ENCODE measurements at places on chromosomes 3 and 15. TPM values are rescaled to one million over a fixed set of nuclear protein-coding genes. Genes with fewer than 3 reads are reported as not detected.
A peak's percentile ranks its signal among the peaks of the same experiment; 100 is the strongest.

Gene PLA2G4D
- not detected for total RNA-seq

Gene DNAH12
- not detected for total RNA-seq

Gene SLC28A1
- total RNA-seq, result not detected

- H3K27me3 ChIP-seq, result peaks cover 14% of the 10 kb centered on the region
- H3K36me3 ChIP-seq, result no peaks in the 10 kb centered on the region
- no peak overlapping the region for H3K4me3 ChIP-seq
- H3K4me1 ChIP-seq, result peaks cover 26% of the 10 kb centered on the region
These were observed 79.4 kb downstream of the POLR2M start for GRCh38 chr15:57785959-57786358.

DNA sequence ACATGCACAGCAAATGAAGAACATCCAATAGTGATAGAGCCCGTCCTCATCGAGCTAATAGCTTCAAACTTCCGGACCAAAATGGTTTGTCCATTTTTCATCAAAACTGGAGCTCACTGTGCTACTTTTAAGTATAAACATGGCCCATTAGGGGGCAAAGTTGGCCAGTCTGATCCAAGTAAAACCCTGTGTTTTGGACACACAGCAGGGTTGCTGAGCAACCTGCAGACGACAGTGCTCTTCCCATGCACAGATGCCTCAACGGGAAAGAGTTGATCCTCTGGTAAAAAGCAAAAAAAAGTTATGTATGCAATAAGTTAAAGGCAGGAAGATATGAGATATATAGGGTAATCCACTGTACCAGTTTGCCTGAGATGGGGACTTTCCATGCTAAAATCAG, 244.0 kb upstream of the THBS1 start:
- H3K36me3 ChIP-seq, result no peaks in the 10 kb centered on the region
- H3K27ac ChIP-seq, result no peak overlapping the region
- no peak for DNase-seq
- H3K4me3 ChIP-seq, result no peak overlapping the region

DNA sequence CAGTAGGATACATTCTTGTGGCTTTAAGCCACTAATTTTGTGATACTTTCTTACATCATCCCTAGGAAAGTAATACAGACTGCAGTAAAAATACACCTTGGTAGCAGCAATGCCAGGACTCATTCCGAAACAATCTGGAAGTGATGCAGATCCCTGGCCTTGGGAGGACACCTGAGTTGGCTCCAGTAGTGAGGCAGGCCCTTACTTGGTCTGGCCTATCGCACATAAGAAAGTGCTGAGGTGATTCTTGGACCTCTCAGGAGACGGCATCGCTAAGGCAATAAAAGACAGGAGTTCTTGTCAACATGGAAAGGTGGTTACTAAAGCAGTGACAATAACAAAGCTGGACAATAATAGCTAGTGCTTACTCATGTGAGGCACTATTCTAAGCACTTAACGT, 126.5 kb downstream of the SUCNR1 start:
- H3K4me1 ChIP-seq, result no peaks in the 10 kb centered on the region
- H3K4me3 ChIP-seq, result no peak overlapping the region
- no peaks in the 10 kb centered on the region for H3K36me3 ChIP-seq
- no peak for DNase-seq
- H3K27ac ChIP-seq, result no peak overlapping the region

- no peak overlapping the region for H3K27ac ChIP-seq
- no peaks in the 10 kb centered on the region for H3K27me3 ChIP-seq
- DNase-seq, result no peak
- no peaks in the 10 kb centered on the region for H3K36me3 ChIP-seq
These were observed 126.4 kb downstream of the RPLP1 start for GRCh38 chr15:69578787-69579583.

DNA sequence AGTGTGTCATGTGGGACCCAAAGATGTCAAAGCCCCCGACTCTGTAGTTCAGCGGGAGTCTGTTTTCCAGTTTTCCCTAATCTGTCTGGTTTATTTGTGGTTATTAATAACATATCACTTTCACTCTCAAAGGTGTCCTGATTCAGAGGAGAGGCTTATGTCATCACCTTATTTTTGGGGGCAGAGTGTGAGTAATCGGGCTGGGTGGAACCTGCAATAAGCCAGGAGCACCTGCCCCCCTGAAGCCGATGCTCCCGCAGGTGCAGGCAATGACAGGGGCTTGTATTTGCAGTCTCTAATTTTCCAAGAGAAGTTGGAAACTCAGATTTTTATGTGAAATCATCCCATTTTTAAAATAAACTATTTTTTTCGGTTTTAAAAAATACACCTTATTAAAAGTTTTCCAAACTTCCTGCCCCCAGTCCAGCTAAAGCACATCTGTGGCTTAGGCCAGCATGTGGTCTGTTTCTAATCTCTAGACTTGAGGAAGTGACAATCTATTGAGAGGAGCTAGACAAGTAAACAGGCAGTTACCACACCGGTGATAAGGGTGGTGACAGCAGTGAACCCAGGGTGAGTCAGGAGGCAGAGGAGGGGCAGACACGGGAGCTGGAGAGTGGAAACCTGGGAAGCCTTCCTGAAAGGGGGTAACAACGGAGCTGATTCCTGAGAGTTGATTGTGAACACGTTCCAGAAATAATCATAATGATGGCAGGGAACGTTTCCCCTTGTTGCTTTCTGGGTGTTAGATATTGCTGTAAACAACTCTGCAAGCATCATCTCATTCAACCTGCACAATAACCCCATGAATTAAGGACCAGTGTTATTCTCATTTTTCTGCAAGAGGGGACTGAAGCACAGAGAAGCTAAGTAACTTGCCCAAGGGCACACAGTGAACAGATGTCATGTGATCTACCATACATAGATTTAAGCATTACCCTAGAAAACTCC, 37.2 kb downstream of the BHLHE40 start:
- peak overlapping the region; percentile 43 for H3K4me3 ChIP-seq
- peak overlapping the region; percentile 73 for H3K27ac ChIP-seq
- H3K27me3 ChIP-seq, result peaks cover 1% of the 10 kb centered on the region

DNA sequence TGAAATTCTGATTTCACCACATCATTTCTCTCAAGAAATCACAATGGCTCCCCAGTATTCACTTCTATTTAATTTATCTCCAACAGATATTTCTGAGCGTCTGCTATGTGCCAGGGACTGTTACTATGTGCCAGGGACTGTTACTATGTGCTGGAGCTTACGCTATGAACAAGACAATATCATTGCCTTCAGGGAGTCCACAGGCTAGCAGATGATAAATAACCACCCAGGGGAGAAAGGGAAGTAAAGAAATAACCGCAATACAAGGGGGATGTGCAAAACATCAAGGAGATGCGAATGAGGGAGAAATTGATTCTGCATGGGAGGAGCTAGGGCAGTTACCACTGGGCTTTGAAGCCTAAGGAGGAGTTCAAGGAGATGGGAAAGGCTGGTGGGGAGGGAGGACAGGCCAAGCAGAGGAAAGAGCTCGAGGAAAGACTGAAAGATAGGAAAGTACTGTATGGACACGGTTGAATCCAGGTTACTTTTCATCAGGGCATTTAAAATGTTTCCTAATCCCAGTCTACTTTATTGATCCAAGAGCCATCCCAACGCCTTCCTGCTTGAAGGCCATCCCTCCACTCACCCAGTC, 2.5 kb downstream of the THSD4 start:
- DNase-seq, result no peak
- H3K27ac ChIP-seq, result no peak overlapping the region
- no peak overlapping the region for H3K4me3 ChIP-seq
- H3K36me3 ChIP-seq, result no peaks in the 10 kb centered on the region

- peak overlapping the region; percentile 98 for H3K27ac ChIP-seq
- peaks cover 22% of the 10 kb centered on the region for H3K27me3 ChIP-seq
- peak overlapping the region; percentile 90 for H3K4me3 ChIP-seq
- peak; percentile 64 for DNase-seq
- H3K36me3 ChIP-seq, result no peaks in the 10 kb centered on the region
These were observed 901 bp downstream of the ALCAM start for GRCh38 chr3:105367406-105368213.

DNA sequence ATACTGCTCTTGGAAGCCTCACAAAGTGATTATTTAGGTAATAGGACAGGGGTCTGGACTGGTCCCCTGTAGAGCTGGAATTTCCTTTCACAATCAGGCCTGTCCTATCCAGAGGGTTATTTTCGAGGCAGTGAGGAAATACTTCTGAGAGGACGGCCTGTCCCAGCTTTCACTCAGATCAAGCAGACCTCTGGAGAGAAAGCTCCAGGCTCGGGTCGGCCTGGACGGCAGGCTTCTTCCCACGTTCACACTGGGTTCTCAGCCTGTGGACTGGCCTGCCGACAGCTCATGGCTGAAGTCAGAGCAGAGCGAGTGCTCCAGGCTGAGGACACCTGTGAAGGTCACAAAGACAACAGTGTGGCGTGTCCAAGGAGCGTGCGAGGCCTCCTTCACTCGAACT, 405.3 kb downstream of the VPS13C start:
- H3K27ac ChIP-seq, result no peak overlapping the region
- H3K4me3 ChIP-seq, result no peak overlapping the region
- H3K27me3 ChIP-seq, result no peaks in the 10 kb centered on the region
- no peaks in the 10 kb centered on the region for H3K4me1 ChIP-seq
- no peak for DNase-seq
